ENCODE measurements at places on chromosomes 7 and 10.

DNA sequence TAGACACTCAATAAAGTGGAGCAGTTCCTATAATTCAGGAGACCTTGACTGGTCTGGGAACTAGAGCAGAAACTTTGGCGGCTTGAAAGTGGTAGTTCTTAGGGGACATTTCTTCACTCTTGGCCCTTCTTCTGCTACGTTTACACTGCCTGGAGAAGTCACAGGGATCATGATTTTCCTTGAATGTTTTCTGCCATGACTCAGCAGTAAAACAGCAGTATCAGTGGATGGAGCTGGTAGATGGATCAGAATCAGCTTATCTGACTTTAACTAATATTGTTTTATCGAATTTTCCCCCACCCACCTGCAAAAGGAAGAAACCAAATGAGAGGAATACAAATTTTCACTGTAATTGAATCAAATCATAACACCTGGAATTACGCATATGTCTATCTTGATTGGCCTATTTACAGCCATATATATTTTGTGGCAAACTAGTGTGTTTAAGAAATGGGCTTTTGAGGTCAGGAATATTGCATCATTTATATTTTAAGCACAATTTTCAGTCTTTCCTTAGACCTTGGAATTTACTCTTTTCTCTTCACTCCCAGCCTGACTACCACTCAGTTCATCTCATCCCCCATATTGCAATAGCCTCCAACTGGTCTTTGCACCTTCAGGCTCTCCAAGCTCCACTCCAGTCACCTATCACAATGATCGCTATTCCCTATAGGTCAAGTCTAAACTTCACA is 14.9 kb upstream of the DLX5 start:
- DNase-seq: no peak

DNA sequence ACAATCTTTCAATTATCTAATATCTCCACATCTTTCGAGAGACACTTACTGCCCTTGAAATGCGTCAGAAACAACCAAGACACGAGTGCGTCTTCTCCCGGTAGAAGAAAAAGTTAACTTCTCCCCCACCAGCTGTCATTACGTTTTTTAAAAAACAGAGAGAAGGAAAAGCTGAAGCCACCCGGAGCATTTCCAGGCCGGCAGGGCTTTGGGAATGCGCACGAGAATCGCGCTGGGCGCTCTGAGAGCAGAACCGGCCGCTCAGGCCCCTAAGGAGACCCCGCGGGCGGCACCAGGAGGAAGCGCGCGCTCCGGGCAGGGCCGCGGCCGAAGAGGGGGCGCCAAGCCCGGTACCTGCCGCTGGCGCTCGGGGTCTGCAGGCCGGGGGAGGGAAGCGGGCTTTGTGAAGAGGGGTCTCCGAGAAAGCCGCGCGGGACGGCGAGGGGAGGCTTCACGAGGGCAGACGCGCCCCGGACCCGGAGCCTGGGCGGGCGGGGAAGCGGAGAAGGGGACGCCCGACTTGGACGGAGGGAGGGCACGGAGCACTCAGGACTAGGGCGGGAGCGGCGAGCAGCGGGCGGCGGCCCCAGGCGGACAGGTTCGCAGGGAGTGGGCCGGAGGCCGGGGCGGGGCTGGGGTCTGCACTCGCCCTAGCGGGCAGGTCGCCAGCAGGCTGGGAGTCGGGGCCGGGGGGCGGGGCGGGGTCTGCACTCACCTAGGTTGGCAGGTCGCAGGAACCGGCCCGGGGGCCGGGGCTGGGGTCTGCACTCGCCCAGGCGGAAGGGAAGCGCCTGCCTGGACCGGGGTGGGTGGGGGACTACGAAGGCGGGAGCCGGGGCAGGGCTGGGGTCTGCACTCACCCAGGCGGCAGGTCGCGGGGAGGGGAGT is 932 bp downstream of the ESYT2 start:
- DNase-seq: no peak

DNA sequence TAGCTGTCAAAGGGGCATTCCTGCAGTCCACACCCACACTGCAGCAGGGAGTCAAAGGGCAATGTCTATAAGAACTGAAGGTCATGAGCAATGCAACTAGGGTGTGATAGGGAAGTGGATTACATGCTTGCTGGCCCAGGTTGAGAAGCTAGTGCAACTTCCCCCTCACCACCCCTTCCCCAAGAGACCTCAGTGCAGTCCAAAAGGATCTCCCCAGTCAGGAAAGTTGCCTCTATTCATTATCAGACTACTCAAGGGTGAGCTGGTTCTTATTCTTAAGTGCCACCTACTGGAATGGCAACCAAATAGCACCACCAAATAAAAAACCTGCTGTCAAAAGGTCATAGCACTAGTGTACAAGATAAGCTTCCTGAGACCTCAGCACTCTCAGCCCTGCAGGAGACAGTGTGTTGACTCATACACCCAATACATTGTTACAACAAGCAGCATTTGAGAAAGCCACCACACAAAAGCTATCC is 28.2 kb downstream of the MTERF1 start:
- DNase-seq: peak; percentile 75

GRCh38 chr7:151735186-151735850 is 141.6 kb downstream of the PRKAG2 start:
- no peak for DNase-seq

GRCh38 chr10:66931340-66931948 is 5.6 kb downstream of the LRRTM3 start:
- DNase-seq: peak; percentile 28

DNA sequence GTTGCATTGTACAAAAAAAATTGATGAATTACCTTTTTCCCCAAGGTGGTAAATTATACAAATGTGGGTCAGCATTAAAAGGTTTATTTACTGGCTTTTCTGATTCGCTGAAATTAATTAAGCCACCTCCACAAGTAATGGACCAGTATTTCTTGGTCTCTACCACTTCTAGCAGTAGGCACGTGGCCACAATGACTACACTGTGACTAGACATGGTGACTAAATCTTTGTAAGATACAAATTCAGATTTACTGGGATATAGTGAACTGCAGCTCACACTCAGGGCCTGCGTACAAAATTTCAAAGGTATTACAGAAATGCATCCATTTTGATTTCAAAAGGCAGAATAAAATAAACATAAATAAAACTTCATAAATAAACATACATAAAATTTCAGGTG is 10.9 kb downstream of the HPSE2 start:
- no peak for DNase-seq

DNA sequence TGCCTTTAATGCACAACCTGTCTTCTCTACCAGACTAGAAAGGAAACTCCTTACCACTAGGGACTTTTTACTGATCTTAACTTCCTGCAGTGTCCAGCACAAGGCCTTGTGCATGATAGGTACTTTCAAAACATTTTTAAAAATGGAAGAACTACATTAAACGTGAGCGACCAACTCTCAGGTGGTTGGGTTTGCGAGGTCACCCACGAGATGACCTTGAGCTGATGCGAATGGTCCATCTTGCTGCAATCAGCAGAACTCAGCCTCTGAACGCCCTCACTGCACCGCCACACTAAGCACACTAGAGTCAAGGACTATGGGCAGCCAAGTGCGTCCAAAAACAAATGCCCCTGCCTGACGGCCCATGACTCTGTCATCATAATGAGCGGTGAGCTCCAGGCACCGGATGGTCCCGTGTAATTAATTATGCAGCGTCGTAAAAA is 34.9 kb upstream of the PTF1A start:
- DNase-seq: no peak

GRCh38 chr10:12391206-12391605 is 41.9 kb downstream of the CAMK1D start:
- peak; percentile 65 for DNase-seq

DNA sequence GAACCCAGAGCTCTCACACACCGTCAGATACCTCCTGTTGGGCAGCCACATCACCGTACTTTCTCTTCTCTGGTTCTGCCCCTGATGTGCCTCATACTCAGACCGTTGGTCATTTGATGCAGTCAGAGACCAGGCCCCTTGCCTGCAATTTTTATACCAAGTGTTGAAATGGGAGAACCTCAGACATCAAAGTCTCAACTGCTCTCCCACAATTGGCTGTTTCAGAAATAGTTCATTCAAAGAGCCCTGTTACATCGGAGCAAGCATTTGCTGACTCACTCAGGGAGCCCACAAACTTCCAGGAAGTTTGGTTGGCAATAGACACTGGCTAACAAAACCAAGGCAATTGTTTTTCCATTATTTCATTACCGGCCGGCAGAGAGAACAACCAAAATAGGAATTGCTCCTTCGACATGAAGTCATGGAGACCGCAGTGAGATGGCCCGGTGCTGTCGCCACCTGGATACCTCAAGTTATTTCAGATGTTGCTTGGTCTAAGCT is 33.5 kb upstream of the ADAM12 start:
- peak; percentile 69 for DNase-seq

DNA sequence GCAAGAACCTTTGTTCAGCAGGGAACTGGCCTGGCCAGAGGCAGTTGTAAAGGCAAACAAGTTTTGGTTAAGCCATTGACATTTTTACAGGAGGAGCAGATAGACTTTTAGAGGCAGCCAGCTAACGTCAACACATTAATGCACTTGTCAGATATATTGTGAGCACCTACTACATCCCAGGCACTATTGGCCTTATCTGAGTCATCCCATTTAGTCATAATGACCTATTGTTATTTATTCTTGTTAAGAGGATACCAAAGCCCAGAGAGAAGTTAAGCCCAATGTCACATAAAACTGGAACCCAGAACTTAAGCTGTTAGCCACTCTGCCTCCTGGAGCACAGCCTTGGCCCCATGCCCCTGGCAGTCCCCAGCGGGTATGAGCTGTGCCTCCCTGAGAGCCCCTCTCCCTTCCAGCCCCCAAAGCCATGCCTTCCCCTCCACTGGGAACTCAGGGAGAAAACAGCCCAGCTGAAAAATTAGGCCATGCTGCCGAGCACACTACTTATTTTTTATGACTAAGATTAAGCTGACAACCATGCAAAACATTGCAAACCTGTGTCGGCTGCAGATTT is 32.7 kb upstream of the TRIM8 start:
- DNase-seq: no peak

DNA sequence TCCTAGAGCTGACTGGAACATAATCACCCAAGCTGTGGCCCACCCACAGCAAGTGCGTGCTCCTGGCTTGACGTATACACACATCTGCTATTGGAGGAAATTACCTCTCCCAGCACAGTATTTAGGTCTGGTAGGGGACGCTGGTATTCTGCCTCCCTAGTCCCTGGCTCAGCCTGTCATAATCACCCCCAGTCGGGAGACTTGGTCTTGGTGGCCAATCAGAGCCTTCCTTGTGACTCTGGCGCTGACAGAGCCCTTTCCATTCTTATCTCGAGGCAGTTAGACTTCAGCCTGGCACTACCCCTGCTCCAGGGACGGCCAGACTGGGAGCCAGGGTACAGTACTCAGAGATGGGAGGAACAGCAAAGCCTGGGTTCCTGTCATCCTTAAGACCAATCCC is 14.3 kb upstream of the PRKAG2 start:
- no peak for DNase-seq

- DNase-seq: peak; percentile 10
These were observed 31.4 kb upstream of the DLX6 start for GRCh38 chr7:96973986-96974385.

GRCh38 chr10:94131885-94132284 is 138.2 kb downstream of the PLCE1 start:
- no peak for DNase-seq

DNA sequence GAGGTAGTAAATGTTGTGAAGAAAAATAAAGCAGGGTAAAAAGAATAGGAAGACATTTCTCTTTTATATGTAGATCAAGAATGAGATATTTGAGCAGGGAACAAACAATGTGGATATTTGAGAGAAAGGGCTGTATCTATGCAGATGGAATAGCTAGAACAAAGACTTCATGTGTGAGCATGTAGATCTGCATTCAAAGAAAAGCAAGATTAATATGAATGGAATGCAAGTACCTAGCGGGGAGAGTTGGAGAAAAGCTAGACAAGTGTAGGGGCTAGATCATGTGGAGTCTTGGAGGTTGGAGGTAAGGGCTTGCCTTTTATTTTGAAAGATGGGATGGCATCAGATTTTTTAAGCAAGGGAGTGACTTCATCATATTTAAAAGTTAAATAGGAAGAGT is 27.1 kb downstream of the SHOC2 start:
- no peak for DNase-seq

GRCh38 chr7:132152131-132152889 is 424.0 kb downstream of the PLXNA4 start:
- no peak for DNase-seq

- no peak for DNase-seq
These were observed 4.5 kb downstream of the BUB3 start for GRCh38 chr10:123158682-123159081.
